ENCODE measurements at places on chromosomes 7 and 10.

DNA sequence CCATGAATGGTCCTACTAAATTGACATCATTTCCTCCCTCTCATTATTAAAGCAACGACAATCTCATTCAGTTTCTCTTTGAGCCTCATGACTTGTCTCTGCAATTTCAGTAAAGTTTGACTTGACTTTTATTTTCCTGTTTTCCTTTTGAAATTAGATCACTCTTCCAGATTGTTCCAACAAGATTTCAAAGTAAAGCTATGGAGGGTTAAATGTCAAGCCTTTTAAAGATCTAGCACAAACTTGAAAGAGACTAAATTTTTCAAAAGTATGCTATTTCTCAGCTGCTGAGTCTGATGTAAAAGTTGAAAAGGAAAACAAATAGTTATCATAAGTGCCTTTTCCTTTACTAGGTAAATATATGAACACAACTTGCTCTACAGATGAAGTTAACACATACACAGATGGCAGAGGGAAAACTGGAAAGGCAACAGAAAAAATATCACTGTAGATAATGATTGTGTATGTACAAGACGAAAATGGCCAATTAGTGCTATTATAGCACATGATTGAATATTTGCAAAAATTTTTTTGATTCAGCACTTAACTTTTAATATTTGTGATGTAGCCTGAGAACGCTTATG is 200.6 kb downstream of the WDR11 start:
- DNase-seq = no peak

GRCh38 chr7:71775648-71776047 is 636.5 kb downstream of the CALN1 start:
- DNase-seq = peak; percentile 3

- DNase-seq = peak; percentile 19
These were observed 448 bp upstream of the NET1 start for GRCh38 chr10:5411941-5412276.

DNA sequence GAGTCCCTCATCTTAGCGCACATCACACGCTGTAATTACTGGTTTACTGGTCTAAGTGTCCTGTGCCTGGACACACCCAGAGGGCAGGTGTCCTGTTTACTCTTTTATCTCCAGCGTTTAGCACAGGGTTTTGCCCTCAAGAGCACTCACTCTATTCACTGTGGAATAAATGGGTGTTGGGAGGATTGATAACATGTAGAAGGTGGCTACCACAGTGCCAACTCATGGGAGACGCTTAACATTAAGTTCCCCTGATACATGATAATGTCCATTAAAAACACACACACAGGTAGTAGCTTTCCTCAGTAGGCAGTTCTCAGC is 96.1 kb upstream of the EFCAB10 start:
- DNase-seq = no peak

GRCh38 chr7:31007634-31008033 is 43.9 kb downstream of the GHRHR start:
- no peak for DNase-seq

- DNase-seq = no peak
These were observed 151.9 kb downstream of the PON1 start for GRCh38 chr7:95172420-95172819.

- DNase-seq = no peak
These were observed 413 bp downstream of the BUD31 start for GRCh38 chr7:99409192-99409572.

- no peak for DNase-seq
These were observed 1245.7 kb upstream of the SORCS1 start for GRCh38 chr10:108410236-108410635.

DNA sequence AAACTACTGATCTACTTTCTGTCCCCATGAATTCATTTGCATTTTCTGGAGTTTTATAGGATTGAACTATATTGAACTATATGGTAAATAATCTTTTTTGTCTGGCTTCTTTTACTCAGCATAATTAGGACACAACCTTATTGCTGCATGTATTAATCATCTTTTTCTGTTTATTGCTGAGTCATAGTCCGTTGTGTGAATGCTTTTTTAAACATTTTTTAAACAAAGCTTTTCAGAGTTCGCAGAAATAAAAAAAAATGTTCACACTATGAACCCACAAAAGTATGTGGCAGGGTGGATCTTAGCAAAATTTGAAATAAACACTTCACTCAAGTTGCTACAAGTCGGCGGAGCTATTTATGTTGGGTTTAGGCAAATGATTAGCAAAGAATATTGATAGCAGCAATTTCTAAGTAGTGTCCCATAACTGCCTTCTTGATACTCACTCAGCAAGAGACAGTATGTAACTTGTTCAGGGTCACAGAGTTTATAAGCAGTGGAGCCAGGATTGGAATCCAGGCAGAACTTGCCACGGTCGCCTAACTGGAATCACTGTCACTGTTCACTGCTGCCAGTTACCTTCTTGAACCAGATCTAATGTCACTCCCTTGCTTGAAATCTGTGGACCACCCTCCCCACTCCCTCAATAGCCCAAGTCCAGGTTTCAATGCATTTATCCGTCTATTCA is 5.6 kb downstream of the CH25H start:
- DNase-seq = no peak

DNA sequence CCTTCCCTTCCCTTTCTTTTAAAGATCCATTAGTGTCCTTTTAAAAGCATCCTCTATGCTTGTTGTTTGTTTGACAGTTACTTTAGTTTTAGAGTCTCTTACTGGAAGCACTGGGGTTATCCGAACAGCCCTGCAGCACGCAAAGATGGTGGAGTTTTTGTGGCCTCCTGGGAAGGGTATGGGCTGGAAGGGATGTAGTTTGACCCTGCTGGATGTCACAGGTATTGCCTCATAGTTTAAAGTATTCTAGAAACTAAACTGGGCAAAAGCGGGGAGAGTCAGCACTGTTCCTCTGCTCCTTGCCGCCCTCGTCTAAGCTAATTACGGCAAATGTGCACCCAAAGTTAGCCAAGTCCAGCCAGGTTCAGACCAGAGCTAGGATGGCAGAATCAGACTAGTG is 35.8 kb upstream of the GNAI1 start:
- no peak for DNase-seq

DNA sequence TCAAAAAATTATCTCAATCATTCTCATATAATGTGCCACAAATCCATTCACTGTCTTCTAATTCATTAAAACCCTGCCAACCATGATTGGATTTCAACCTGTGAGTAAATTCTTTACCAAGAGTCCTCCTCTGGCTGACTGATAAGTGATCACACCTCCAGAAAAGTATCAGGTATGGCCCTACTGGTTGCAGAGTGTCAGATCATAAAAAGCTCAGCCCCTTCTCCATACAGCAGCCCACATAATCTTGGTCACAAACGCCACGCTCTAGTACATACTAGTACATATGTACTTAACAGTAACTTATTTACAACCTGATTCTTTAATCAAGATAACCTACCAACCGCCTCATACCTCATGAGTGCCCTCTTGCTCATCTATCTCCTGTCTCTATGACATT is 26.1 kb downstream of the UBE2H start:
- DNase-seq = no peak

Data from AG10803 (cell line).